Natural killer cell (primary cell): ENCODE measurements at places on chromosomes 6 and 20. TPM values are rescaled to one million over a fixed set of nuclear protein-coding genes. Genes with fewer than 3 reads are reported as not detected.

SLC16A10 gene
- total RNA-seq, result 0.18 TPM

DNA sequence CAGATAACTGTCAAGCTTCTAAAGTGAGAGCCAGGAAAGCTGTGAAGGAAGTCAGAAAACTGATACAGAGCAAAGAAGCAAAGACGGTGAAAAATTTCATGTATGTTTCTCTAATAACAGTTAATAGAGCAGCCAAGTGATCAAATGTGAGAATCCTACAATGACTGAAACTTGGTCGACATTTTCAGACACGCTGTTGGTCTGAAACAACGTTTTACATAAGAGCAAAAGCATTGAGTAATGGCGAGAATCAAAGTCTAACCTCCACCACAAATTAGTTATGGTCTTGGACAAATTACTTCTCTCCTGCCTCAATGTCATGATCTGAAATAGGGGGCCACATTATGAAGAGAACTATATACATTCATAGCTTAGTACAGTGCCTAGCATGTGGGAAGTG, 3.3 kb downstream of the MKKS start:
- peaks cover 12% of the 10 kb centered on the region for H3K4me1 ChIP-seq
- no peak overlapping the region for H3K27ac ChIP-seq
- H3K27me3 ChIP-seq, result no peaks in the 10 kb centered on the region
- H3K36me3 ChIP-seq, result no peaks in the 10 kb centered on the region
- H3K4me3 ChIP-seq, result no peak overlapping the region

DNA sequence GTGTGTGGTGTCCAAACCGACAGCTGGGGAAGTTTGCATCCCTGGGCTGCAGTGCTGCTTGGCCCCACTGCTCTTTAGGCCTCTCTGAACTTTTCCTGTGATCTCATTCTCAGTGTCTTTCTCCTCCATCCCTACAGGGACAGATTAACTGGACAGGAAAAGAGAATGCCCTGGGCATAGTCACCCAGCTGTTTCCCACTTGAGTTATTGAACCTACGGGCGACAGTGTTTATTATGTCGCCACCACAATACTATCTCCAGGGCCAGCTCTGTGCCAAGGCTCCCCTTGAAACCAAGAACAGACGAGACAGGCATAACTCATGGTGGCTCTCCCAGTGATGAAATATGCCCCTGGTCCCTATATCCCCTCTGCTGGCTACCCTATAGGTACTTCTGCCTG, 147.8 kb upstream of the EPHA7 start:
- H3K36me3 ChIP-seq, result no peaks in the 10 kb centered on the region
- no peaks in the 10 kb centered on the region for H3K4me1 ChIP-seq
- H3K27me3 ChIP-seq, result no peaks in the 10 kb centered on the region

DNA sequence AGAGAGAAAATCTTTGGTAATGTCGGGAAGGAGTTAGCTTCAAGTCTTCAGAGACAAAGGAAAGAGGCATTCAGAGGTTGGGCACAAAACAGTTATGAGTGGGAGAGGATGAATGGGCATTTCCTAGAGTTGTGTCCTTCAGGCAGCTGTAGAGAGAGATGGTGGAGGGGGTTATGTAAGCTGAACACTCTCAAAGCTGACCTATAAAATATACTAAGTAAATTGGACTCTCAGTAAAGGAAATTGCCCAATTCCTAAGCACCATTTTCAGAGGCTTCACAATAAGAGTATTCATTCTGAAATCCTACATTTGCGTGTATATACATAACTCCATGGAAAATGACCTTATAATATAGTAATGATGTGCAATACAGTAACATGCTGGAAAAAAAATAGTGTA, 161.2 kb downstream of the KCNQ5 start:
- DNase-seq, result no peak
- no peak overlapping the region for H3K4me3 ChIP-seq

MUCL3 gene
- total RNA-seq, result not detected
